Activated CD4-positive, alpha-beta T cell treated with anti-CD3 and anti-CD28 coated beads, Interleukin-2, amount 10 ng/mL, durations not matched to agents 7 days and 5 days (primary cell): ENCODE measurements at places on chromosomes 6 and 20. TPM values are rescaled to one million over a fixed set of nuclear protein-coding genes. Genes with fewer than 3 reads are reported as not detected.

BPIFA1 gene
- not detected for total RNA-seq

DNA sequence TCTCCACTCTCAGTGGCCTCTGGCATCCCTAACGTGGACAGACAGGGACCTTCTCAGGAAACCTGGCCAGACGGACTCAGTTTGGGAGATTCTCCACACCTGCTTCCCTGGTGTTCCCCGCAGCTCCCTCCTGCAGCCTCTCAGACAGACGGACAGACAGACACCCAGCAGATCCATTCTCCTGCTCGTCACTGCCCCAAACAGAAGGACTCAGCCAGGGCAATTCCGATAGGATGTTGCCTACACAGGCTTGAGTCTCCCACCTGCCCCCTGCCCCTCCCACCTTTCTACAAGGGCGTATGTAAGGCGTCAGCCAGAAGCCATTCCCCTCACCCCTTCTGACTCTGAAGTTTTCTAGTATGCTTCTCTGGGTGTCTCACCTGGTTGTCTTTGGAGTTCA, 428 bp downstream of the CCM2L start:
- no peak for DNase-seq

DNA sequence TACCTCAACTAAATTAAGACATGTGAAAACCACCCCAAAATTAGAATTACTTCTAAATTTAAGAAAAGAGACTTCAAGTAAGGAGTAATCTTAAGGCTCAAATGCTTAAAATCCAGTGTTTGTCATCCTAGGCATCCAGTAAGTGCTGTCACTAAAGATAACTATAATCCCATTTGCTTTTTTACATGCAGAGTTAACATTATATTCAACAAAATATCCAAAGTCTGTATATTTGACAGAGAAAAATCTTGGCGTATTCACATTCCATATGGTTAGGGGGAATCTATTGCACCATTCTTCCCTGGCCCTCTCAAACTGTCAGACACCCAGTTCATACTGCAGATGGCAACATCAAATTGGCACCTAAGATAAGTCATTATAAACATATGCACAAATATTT, 17.4 kb downstream of the MTFR2 start:
- no peak for DNase-seq

SS18L1 gene
- 17.3 TPM for total RNA-seq

- DNase-seq, result no peak
Measured at GRCh38 chr6:152783217-152783878, 32.8 kb downstream of the VIP start.

- DNase-seq, result no peak
Measured at GRCh38 chr20:19968466-19969073, 48.6 kb upstream of the NAA20 start.

DNA sequence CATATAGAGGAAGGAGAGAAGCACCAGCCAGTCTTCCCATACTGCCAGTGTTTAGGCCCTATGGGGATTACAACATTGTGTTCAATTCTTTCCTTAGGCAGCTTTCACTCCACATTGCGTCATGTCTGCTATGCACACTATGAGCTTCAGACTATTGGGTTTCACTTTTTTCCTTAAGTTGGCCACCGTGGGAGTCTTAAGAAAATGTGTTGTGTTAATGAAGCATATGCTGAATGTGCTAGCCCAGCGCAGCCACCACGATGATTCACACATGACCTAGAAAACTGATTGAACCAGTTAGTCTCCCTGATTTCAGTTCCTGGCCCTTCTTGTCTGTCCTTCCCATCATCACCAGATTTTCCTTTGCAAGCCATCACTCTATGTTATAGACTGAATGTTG, 21.5 kb downstream of the TUBB2B start:
- no peak for DNase-seq
